Panc1 (cell line): ENCODE measurements at places on chromosomes 16 and 17.

GRCh38 chr17:29483503-29483902 is 83.3 kb downstream of the ABHD15 start:
- no peak for DNase-seq

DNA sequence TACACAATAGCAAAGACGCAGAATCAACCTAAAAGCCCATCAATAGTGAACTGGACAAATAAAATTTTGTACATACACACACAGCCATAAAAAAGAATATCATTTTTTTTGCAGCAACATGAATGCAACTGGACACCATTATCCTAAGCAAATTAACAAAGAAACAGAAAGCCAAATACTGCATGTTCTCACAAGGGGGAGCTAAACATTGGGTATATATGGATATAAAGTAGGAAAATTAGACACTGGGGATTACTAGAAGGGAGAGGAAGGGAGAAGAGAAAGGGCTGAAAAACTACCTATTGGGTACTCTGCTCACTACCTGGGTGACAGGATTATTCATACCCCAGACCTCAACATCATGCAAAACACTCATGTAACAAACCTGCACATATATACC is 28.2 kb downstream of the ADAMTS18 start:
- no peak for DNase-seq

GRCh38 chr16:69444873-69445517 is 20.6 kb downstream of the CYB5B start:
- no peak for DNase-seq

DNA sequence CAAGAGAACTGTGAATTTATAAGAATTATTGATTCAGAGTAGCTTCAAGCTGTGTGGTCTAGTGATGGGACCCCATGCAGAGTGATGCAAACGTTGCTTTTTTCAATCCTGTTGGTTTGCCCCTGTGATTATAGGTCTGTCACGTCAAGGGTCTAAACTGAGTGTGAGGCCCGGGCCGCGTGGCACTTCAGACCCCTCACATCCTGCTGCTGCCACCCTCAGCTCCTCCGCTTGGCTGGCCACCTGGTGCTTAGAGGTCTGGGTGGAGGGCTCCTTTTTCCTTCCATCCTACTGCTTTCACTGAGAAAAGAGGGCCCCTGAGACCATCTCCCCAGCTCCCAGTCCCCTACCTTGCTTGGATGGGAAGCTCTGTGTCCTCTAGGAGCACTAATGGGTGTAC is 12.0 kb downstream of the MYL4 start:
- DNase-seq: no peak
